ENCODE measurements at places on chromosomes 7 and 10. TPM values are rescaled to one million over a fixed set of nuclear protein-coding genes. Genes with fewer than 3 reads are reported as not detected.

Gene ZNF425
- total RNA-seq, result 1.4 TPM

Gene TMEM213
- total RNA-seq, result not detected

Gene MINDY4
- 1.7 TPM for total RNA-seq

Gene LRMDA
- total RNA-seq, result 2.1 TPM

Gene DEPP1
- total RNA-seq, result not detected

Gene SLC37A3
- total RNA-seq, result 24.5 TPM

Gene NPTX2
- not detected for total RNA-seq

Gene ZNF365
- total RNA-seq, result 4.0 TPM

Gene FBXO24
- total RNA-seq, result 0.45 TPM

Gene DBF4
- 61.2 TPM for total RNA-seq

Gene OR6V1
- total RNA-seq, result not detected

Gene TNRC18
- 111 TPM for total RNA-seq

Gene OPN4
- total RNA-seq, result not detected

Gene ALDH18A1
- 25.2 TPM for total RNA-seq

Gene STEAP1
- total RNA-seq, result not detected

Gene TRIM24
- total RNA-seq, result 15.2 TPM

Gene SYT15
- 2.0 TPM for total RNA-seq

Gene AASS
- 1.6 TPM for total RNA-seq

Gene SYT15B
- 0.09 TPM for total RNA-seq

Gene DNAJC30
- total RNA-seq, result 9.3 TPM

Gene GDF10
- not detected for total RNA-seq

Gene SPDYE2B
- total RNA-seq, result not detected

Gene ARHGAP22
- not detected for total RNA-seq

Gene CACUL1
- 45.4 TPM for total RNA-seq

Gene GBX1
- total RNA-seq, result not detected

Gene HOXA10
- total RNA-seq, result 3.3 TPM

Gene GSDME
- total RNA-seq, result 0.20 TPM

Gene CYP2C19
- total RNA-seq, result not detected

Gene NOM1
- total RNA-seq, result 34.7 TPM

Gene KCNK18
- not detected for total RNA-seq

Gene PAPOLB
- 0.20 TPM for total RNA-seq

Gene IRF5
- 19.5 TPM for total RNA-seq

Gene CYP2E1
- 3.8 TPM for total RNA-seq

Gene FEZF1
- total RNA-seq, result not detected

Gene KCTD7
- 31.7 TPM for total RNA-seq

Gene HMX2
- not detected for total RNA-seq

Gene ATXN7L1
- total RNA-seq, result 37.5 TPM

Gene PBLD
- total RNA-seq, result 1.4 TPM

Gene ADRA2A
- not detected for total RNA-seq

Gene UBE2D1
- 14.0 TPM for total RNA-seq

Gene GNAT3
- not detected for total RNA-seq

All from natural killer cell (primary cell).